ENCODE measurements at places on chromosomes 12 and 14. TPM values are rescaled to one million over a fixed set of nuclear protein-coding genes. Genes with fewer than 3 reads are reported as not detected.

SELPLG gene
- total RNA-seq: 0.51 TPM

SLC16A7 gene
- 2.9 TPM for total RNA-seq

OVCH1 gene
- 0.16 TPM for total RNA-seq

ING4 gene
- 37.9 TPM for total RNA-seq

SLC17A8 gene
- not detected for total RNA-seq

FBXW8 gene
- 34.8 TPM for total RNA-seq

ABHD12B gene
- 0.73 TPM for total RNA-seq

All from neural crest cell (in vitro differentiated cells).